ENCODE measurements at places on chromosomes 7 and 10.

- DNase-seq: no peak
Measured at GRCh38 chr7:98287486-98287959, 6.0 kb downstream of the BRI3 start.

DNA sequence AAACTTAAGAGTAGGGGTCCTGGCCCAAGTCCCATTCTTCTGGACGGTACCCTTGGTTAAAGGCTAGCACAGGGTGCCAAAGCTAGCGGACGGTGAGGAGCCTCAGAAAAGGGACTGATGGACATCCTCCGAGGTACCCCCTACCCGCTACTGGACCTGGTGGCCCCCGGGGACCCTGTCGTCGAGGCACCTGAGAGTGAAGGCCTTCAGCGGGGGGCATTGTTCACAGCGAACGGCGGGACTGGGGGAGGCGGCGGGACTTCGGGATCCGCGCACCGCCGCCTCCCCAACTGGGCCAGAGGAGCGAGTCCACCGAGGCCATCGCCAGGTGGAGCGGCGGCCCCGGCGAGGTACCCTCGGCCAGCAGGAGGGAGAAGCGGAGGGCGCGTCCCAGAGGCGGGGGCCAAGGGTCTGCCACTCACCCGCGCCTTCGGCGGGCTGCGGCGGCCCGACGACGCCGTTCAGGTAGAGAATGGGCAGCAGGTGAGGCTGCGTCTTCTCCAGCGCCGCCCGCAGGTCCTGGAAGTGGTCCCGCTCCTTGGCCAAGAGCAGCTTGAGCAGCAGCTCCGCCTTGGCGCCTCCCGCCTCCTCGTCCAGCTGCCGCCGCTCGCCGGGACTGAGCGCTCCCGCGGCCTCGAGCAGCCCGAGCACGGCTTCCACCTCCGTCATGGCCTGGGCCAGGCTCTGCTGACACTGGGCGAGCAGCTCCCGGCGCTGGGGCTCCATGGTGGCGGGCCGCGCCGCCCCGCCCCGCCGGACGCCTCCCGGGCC is 575 bp downstream of the DLG5 start:
- peak; percentile 56 for DNase-seq

GRCh38 chr7:96638669-96639068 is 71.0 kb downstream of the SEM1 start:
- no peak for DNase-seq

DNA sequence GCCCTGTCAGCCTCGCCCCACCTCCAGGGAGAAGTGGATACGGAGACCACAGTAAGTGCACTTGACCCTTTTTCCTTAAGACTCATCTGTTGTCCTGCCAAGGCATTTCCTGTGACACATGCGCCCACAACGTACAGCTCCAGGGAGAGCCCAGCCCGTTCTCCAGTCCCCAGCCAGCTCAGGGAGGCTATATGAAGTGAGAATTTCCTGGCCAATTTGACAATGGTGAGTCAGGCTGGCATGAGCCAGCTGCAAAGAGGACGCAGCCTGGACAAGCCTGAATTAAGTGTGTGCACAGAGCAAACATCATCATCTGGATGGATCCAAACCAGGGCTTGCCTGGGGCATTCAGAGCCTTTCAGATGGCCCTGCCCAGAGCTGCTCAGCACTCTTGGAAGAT is 244.8 kb downstream of the KCNMA1 start:
- DNase-seq: no peak

- DNase-seq: no peak
Measured at GRCh38 chr7:134474828-134475227, 15.9 kb upstream of the AKR1B1 start.
